GM23248 (cell line): ENCODE measurements at places on chromosomes 3 and 15.
A peak's percentile ranks its signal among the peaks of the same experiment; 100 is the strongest.

- no peak for DNase-seq
Measured at GRCh38 chr3:59280113-59280512, 230.3 kb upstream of the CFAP20DC start.

GRCh38 chr3:105490045-105490444 is 123.3 kb downstream of the ALCAM start:
- no peak for DNase-seq

GRCh38 chr3:143286392-143287010 is 166.9 kb downstream of the CHST2 start:
- DNase-seq: no peak

GRCh38 chr3:150106740-150107428 is 136.2 kb upstream of the PFN2 start:
- peak; percentile 88 for DNase-seq

DNA sequence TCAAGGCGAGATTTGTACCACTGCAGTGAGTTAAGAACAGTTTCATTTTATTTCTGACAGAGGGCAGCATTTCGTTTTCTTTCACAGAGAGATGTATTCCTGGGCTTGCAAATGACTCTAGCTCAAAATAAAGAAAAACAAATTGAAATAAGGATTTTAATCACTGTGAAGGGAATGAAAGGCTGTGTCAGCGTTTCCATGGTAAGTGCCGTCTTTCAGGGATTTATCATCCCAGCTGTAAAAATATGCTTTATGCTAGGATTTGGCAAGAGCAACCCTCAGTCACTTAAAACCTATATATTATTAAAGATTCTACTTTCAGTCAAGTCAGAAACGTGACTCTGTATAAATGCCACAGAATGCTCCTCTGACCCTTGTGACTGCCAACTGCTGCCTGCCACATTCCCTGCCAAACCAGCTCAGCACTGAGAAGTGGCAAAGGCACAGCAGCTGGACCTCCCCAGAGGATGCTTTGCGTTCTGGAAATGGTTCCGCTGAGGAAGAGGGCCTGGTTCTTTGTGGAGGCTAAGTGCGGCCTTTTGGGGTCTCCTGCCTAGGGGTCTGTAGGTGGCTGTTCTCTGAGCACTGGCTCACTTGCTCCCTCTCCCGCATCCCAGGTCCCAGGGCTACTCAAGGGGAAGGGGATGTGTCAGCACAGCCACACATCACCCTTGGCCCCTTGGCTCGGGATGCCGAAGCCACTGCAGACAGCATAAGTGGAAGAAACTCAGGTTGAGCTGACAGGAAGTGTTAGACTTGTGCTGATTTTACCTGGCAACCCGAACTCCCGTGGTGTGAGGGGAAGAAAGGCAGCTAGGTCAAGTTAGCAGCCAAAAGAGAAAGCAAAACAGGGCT is 56.6 kb upstream of the POMGNT2 start:
- peak; percentile 70 for DNase-seq

GRCh38 chr15:27638958-27639357 is 460.2 kb downstream of the OCA2 start:
- no peak for DNase-seq

GRCh38 chr3:108305484-108306172 is 9.3 kb downstream of the HHLA2 start:
- peak; percentile 16 for DNase-seq

- peak; percentile 55 for DNase-seq
Measured at GRCh38 chr3:197000211-197000610, 29.4 kb downstream of the MELTF start.

GRCh38 chr15:64791401-64791800 is 16.0 kb upstream of the RBPMS2 start:
- no peak for DNase-seq
